Substantia nigra (tissue), 51 donors: ENCODE measurements at places on chromosomes 6 and 20.
A peak's percentile ranks its signal among the peaks of the same experiment; 100 is the strongest.

- DNase-seq, result no peak
These were observed 9.9 kb upstream of the SNX9 start for GRCh38 chr6:157813191-157813590.

- no peak for DNase-seq
These were observed 5.7 kb downstream of the COMMD7 start for GRCh38 chr20:32737371-32738223.

DNA sequence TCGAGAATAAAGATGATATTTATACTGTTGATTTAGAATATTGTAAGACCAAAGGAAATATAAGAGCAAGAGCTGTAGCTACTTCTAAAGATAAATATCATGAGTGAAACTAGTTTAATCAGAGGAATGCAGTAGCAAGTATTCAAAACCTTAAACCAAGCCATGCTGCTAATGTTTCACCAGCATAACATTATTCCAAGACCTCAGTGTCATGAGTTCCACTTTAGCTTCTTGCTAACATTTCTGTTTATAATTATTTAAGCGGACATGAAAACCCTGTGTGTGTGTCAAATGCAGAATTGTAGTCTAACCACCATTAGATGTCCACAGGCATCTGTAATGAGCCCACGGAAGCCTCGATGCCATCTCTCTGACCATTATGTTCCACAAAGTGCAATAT, 752.6 kb upstream of the MARCKS start:
- DNase-seq, result no peak

DNA sequence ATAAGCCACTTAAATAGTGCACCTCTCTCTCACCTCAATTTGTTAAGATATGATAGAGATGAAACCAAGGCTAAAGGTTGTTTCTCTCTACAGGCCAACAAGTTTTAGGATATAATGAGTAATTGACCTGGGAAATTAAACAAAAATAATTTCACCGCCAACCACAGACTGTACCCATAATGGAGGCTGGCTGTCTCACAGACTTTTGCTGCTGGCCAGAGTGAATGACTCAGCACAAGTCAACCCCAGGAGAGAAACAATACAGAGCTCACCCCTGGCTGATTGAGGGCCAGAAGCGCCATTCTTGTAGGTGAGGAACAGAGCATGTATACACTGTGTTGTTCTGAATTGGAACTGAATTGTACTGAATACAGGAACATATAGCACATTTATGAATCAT, 99.9 kb downstream of the CAP2 start:
- DNase-seq, result no peak

DNA sequence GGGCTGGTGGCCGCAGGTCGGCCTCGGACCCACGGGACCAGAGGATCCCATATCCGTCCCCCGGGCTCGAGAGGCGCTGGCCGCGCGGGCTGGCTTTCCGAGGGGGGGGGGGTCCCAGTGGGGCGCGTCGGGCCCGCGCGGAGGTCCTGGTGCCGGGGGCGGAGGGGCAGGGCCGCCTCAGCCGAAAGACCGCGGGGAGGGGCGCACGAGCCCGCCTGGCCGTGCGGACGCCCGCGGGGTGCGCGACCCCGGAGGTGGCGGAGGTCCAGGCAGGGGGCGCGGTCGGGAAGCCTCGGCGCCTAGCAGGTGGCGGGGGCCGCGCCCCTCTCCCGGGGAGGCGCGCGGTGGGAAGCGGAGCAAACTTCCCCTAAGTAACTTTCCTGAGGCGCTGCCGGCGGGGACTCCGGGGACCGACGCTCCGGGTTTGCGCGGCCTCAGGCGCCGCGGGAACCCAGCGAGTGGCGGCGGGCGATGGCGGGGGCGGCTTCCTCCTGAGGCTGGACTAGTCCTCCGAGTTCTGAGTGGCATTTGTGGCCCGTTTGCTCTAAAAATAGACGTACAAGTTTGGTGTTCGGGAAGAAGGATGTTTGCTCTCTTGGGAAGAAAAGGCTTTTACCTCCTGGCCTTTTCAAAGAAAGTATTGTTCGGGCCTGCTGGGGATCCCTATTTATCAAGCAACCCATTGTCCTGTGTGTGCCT, 26.5 kb upstream of the BTBD3 start:
- DNase-seq, result peak; percentile 77

GRCh38 chr6:71179249-71179885, 109.2 kb upstream of the OGFRL1 start:
- DNase-seq, result no peak

- DNase-seq, result no peak
These were observed 190.5 kb downstream of the FNDC1 start for GRCh38 chr6:159359581-159360297.

DNA sequence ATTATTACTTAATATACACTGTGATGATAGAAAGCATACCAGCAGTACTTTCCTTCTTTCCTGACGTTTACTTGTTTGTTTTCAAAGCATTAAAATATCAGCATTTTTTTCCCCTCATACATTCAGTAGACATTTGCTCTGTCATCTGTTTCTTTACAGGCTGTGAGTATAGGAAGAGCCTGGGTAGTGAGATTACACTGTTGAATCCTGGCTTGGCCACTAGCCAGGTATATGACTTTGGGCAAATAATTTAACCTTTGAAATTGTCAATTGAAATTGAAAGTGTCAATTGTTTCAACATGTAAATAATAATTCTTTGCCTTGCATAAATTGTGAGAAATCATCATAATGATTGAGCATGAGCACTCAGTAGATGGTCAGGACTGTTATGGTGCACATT, 336.2 kb downstream of the CDKAL1 start:
- DNase-seq, result no peak

- no peak for DNase-seq
These were observed 253.7 kb downstream of the TMEM242 start for GRCh38 chr6:157069585-157069984.

DNA sequence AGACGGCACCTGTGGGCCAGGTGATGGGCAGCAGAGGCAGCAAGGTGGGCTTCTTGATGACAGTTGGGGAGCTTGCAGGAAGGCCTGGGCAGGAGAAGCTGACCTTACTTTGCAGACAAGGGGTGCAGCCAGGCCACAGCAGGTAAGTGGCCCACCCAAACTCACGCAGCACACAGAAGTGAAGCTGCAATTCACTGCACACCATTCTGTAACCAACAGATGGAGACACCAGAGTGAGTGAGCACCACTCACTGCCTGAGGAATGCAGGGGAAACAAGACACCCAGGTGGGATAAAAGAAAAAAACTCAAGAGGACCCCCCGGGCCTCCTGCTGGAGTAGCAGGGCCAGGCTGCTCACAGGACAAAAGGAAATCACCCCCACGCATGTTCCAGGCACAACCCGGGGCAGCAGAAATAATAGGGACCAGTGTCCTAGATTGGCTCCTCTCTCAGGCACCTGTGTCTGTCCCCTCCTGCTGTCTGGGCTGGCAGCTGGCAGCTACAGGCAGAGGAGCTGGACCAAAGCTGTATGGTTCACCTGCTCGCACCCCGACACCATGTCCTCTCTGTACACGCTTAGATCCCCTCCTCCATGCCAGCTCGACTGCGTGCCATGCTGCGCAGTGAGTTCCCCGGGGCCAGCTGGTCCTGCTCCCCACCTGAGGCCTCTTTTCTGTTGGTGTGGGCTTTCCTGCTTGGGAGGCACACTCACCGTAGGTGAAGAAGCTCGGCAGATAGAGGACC, 4.9 kb downstream of the MTCH1 start:
- no peak for DNase-seq

DNA sequence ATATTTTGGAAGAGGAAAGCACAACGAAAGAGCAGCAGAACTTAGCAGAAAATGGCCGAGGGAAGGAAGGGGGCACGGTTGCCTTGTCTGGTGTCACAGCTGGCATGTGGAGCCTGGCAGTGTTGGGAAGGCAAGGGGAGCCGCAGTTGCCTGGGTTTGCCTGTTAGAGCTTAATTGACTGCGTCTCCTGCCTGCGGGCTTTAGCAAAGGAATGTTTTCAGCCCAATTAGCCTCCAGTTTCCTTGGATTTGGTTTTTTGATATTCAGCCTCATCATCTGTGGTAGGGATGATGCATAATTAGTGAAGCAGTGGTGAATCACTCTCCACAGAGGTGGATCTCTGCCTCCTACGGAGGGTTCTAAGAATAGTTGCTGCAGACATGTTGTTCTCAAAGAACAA, 832.6 kb downstream of the QKI start:
- no peak for DNase-seq
